Osteoblast (primary cell): ENCODE measurements at places on chromosomes 16 and 17.

- no peak for DNase-seq
These were observed 18.8 kb downstream of the POLR3E start for GRCh38 chr16:22315979-22316378.

DNA sequence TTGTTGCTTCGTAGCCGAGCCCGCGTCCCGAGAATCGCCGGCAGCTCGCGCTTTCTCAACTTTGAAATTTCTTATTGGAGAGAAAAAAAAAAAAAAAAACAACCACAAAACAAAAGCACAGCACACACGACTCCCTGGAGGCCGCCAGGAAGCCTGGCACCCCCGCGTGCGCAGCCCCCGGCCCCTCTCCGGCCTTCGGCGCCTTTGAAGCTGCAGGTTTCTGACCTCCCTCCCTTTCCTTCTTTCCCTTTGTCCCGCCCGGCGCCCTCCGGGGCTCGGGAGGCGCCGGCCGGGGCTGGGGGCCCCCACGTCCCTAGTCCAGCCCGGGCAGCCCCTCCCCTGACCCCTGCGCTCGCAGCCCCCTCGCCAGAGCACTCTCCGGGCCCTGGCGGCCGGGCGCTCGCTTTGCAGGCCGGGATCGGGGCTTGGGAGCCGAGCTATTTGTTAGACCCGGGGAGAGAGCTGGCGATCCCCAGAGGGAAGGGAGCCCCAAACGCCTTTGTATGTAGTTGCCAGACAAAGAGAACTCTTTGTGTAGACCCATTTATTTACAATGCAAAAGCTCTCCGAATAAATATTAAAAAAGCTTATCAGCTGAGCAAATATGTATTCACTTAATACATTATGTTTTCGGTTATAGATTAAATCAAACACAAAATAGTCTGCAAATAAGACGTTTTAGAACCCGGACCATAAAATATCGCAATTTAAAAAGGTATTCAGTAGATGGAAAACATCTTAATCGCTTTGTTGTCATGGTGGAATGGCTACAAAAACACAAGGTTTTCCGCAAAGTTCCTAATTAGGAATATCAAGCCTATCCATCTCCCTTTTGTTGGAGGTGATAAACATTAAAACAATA lies 2.3 kb downstream of the BAHCC1 start:
- DNase-seq = peak; percentile 94

DNA sequence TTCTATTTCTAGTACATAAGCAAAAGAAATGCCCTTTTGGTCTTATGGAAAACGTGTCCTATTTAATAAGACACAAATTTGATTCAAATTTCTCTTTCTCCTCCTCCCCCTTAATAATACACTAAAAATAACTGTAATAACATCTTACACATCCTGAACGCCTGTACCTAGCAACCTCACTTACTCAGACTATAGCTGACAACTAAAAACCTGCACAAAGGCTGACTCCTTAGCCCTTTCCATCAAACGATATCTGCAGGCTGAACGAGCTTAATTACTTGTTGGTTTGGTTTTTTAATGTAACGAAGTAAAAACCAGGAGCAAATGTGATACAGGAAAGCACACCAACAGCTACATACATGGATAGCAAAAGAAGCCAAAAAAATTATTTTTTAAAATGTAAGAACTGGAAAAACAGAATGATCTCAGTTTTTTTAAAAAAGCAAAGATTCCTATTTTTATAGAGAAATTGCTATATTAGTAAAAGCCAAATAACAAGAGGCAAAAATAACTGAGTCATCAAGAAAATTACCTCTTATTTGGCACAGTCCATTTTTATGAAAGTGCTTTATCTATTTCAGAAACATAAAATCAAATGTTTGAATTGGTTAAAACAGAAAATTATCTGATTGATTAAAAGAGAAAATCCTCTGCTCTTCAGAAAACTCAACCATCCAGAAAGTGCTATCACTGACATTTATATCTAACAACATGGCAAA lies 23.5 kb downstream of the ADCY9 start:
- DNase-seq = no peak

GRCh38 chr17:64331931-64332493 lies 58.6 kb downstream of the PECAM1 start:
- no peak for DNase-seq

- DNase-seq = no peak
These were observed 96.9 kb downstream of the HS3ST4 start for GRCh38 chr16:25788637-25789036.

GRCh38 chr16:24778671-24779070 lies 49.2 kb downstream of the TNRC6A start:
- DNase-seq = no peak

GRCh38 chr16:48101069-48101674 lies 54.6 kb downstream of the ABCC12 start:
- DNase-seq = peak; percentile 75

- DNase-seq = no peak
These were observed 120.6 kb downstream of the IRF8 start for GRCh38 chr16:86019446-86020047.

DNA sequence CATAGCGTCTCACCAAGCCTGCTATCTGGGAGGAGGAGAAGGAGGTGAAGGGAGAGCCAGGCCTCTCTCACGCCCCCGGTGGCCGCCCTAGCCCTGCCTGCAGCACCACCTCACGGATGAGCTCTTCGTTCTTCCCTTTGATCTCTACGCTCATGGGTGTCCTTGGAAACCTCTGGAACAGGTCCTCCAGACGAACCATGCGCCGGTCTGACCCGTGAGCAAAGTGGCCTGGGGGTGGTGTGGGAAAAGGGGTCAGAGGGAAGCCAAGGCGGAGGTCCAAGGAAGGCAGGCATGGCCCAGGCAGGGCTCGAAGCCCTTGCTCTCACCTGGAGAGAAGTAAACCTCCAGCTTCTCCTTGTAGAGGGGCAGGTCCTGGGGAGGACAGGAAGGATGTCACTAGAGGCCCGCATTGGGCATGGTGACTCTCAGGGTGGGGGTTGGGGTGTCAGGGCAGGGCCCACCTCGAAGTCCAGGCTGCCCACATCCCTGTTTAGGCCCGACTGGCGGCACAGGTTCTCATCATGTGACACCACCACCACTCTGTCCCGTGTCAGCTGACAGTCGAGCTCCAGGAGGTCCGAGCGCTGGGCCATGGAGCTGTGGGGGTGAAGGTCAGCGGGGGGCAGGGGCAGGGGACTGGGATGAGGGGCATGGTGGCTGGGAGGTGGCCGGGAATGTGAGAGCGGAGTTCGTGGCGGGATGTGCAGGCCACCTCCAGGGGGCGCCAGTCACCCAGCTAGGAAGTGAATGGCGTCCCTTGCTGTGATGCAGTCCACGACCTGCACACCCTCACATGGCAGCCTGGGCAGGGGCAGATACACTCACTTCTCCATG lies 923 bp downstream of the GDPD3 start:
- DNase-seq = peak; percentile 96

- no peak for DNase-seq
These were observed 149.3 kb upstream of the KCNJ18 start for GRCh38 chr17:21542991-21543390.

GRCh38 chr16:595094-595528 lies 5.2 kb downstream of the RAB40C start:
- DNase-seq = peak; percentile 50

- DNase-seq = no peak
These were observed 274.2 kb upstream of the SOX9 start for GRCh38 chr17:71846561-71847110.

GRCh38 chr17:15263206-15263579 lies 1.9 kb downstream of the PMP22 start:
- peak; percentile 93 for DNase-seq

GRCh38 chr16:28924762-28925385 lies at the start of gene RABEP2:
TSS of gene RABEP2 (minus strand) at chr16:28925238. CDS start at chr16:28925163, 75 bp downstream.
- peak; percentile 100 for DNase-seq

DNA sequence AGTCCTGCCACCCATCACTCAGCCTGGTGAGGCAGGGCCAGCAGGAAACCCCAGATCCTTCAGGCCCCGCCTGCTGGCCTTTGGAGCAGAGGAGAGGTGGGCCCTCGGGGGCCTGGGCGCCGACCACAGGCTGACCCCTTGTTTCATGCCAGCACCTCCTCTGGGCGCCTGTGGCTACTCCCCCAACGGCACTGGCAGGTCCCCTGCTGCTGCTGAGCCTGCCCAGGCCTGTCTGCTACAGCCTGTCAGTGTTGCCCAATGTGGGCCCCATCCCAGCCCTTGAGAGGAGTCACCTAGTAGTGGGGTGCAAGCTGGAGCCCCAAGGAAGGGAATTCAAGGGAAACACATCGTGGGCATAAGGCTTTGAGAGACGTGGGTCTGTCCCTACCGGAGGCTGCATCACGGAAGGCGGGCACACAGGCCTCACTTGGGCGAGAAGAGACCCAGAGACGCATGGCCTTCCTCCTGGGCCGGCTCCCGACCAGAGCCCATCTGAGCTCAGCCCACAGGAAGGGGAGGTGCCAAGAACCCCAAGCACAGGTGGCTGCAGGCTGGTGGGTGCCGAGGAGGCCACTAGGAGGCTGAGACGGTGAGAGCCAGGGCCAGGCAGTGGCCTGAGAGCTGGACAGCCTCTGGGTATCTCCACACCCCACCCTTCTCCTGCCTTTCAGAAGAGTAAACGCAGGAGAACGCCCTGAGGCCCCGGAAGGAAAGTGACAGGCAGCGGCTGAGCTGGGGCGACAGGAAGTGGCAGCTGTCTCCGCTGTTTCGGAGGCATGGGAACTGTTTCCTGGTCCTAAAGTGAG lies 8.0 kb upstream of the FASN start:
- peak; percentile 91 for DNase-seq

DNA sequence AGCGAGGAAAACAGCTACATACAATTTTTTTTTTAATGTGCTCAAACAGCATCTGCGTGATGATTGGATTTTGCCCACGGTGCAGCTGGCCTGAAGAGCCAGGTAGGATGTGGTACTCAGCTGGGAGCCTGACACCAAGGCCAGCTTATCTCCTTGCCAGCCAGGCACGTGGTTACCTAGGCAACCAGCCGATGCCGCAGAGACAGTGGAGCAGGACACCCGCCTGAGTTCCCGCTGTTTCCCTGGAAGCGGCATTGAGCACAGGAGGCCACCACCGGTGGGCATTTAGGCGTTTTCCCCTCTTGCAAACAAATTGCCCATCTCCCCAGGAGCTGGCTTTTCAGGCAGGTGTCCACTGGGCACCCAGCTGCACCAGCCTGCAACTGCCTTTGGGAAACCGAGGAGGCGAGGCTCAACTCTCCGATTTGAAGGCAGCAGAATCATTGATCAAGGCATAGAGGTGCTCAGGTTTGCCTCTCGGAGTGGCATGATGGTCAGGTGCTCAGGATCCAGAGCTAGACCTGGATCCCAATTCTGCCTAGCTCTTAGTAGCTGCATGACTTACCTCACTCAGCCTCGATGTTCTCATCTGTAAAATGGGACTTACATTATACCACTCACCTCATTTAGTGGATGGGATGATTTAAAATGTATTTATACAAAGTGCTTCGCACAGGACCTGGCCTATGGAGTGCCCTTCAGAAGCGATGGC lies 137.5 kb upstream of the PLCG2 start:
- no peak for DNase-seq

DNA sequence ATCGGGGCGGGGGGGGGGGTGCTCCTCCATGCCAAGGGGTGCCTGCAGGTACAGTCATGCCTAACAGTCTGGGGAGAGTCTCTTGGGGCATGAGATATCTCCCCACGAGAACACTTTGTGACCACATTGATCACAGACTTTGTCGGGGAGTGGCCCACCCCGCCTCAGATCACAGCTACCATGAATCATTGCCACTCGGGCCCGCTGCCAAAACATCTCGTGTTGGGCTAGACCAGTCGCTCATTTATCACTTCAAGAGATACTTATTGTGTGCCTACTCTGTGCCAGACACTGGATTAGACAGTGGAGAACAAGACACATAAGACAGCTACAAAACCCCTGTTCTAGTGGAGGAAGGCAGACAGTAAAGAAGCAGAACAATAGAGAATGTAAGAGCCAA lies 72.6 kb downstream of the CLEC16A start:
- peak; percentile 83 for DNase-seq

GRCh38 chr17:76081295-76082210 lies 2.6 kb downstream of the ZACN start:
- DNase-seq = peak; percentile 76

DNA sequence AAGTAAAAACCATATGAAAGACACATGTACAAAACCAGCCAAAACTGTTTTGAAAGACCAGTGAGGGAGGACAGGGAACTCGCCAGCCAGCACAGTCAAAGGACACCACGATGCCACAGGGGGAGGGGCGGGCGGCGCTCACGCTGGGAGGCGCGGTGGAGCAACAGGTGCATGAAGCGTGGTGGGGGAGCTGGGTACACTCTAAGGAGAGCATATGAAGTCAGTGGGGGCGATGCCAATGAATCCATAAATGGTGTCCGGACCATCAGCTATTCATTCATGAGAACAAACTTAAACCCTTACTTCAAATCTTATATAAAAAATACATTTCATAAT lies 101.0 kb upstream of the DNAH17 start:
- DNase-seq = no peak

DNA sequence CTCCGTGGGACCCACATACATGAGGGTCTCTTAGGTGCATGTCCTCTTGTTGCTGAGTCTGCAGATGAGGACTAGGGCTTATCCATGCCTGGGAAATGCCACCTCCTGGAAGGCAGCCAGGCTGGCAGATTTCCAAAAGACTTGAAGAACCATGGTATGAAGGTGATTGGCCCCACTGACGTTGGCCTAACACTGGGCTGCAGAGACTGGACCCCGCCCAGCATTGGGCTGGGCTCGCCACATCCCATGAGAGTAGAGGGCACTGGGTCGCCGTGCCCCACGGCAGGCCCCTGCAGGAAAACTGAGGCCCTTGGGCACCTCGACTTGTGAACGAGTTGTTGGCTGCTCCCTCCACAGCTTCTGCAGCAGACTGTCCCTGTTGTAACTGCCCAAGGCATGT lies 38.2 kb upstream of the IL21R start:
- DNase-seq = no peak

DNA sequence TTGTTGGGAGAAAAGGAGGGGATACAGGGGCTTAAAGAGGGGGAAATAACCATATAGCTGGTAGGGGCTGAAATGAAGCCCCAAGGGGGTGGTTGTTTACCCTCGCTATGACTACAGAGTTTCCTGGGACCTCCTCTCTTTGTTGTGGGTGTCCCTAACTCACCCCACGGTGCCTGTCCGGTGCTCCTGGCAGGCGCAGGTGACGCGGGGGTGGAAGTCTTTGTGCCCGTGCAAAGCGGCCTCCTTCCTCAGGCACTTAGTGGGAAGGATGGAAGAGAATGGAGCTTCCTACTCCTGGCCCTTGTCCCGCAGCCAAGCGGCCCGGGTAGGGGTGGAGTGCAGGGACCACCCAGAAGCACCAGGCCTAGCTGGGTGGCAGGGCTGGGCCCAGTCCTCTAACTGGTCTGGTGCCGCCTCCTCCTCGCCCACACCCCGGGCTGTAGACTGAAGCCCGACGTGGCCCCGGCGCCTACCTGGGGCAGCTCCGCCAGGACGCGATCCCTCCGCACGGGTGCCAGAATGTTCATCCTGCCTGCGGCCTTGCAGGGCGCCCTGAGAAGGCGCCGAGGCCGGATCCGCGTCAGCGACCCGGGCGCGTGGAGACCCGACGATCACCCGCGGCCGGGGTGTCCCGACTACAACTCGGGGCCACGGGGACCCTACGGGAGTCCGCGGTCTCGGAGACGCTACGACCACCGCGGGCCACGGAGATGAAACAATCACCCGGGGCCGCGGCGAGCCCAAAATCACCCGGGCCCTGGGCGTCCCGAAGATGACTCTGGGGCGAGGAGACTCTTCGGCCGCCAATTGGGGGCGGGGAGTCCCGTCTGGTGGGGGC lies 709 bp downstream of the RAB34 start:
- peak; percentile 86 for DNase-seq

GRCh38 chr17:2939714-2940351 lies 123.6 kb downstream of the OR1D5 start:
- DNase-seq = peak; percentile 31

- DNase-seq = peak; percentile 55
These were observed 25.1 kb upstream of the EIF1 start for GRCh38 chr17:41663451-41664171.
